ENCODE measurements at places on chromosomes 6 and 20.

- no peak for DNase-seq
Observed at GRCh38 chr6:141028791-141029280, 1103.9 kb upstream of the GJE1 start.

GRCh38 chr6:65638047-65638831, 68.8 kb downstream of the EYS start:
- DNase-seq, result no peak

GRCh38 chr20:8667306-8667705, 401.6 kb upstream of the PLCB4 start:
- no peak for DNase-seq

DNA sequence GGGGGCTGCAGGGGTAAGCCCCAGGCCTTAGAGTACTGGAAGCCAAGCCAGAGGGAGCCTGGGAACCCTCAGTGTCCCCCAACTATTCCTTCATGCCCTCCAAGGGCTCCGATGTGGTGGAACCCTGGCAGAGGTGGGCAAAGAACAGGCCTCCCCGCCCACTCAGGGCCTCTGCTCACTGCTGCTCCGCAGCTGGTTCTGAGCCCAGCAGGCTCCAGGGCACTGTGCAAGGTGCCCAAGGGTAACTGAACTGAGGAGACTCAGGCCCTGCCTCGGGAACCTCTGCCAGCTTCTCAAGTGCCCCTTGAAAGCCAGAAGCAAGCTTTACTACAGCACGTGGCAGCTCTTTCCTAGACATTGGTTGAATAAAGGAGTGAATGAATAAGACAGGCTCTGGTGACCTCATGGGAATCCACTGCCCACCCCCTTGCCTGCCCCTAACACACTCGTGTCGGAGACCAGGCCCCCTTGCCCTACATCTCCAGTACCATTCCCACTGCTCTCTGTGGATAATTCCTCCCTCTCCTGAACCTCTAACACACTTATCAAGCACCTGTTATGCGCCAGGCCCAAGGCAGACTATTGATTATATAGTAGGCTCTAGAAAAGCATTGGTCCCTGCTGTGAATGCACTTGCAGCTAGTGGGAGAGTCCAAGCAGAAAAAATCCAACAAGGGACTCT, 55.0 kb downstream of the TOX2 start:
- no peak for DNase-seq
